ENCODE measurements at places on chromosomes 3 and 15.

GRCh38 chr3:185744997-185745843 lies 79.6 kb downstream of the IGF2BP2 start:
- peak; percentile 59 for DNase-seq

DNA sequence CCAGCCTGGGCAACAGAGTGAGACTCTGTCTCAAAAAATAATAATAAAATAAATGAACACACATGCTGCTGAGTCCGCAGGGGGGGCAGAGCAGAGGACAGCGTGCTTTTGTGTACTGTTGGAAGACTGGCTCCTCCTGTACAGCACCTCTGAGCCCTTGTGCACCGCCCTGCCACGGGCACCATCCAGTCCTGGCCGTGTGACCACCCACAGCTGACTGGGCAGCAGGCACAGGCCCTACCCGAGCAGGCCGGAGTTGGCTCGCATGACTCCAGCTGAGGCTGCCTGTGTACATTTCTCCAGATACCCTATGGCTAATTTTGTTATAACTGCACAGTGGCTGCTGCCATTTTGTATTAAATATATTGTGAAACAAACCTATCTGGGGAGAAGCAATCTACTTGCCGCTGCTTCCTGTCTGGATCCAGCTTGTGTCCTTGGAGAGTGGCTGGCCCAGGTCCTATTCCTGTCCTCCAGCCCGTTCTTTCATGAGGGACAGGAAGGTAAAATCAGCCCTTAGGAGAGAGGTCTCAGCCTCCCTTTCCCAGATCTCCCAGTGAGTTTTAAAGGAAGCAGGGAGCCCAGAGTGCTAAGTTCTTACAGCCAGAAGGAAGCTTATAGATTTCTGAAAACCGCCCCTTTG lies 14.6 kb downstream of the IVD start:
- DNase-seq, result no peak

DNA sequence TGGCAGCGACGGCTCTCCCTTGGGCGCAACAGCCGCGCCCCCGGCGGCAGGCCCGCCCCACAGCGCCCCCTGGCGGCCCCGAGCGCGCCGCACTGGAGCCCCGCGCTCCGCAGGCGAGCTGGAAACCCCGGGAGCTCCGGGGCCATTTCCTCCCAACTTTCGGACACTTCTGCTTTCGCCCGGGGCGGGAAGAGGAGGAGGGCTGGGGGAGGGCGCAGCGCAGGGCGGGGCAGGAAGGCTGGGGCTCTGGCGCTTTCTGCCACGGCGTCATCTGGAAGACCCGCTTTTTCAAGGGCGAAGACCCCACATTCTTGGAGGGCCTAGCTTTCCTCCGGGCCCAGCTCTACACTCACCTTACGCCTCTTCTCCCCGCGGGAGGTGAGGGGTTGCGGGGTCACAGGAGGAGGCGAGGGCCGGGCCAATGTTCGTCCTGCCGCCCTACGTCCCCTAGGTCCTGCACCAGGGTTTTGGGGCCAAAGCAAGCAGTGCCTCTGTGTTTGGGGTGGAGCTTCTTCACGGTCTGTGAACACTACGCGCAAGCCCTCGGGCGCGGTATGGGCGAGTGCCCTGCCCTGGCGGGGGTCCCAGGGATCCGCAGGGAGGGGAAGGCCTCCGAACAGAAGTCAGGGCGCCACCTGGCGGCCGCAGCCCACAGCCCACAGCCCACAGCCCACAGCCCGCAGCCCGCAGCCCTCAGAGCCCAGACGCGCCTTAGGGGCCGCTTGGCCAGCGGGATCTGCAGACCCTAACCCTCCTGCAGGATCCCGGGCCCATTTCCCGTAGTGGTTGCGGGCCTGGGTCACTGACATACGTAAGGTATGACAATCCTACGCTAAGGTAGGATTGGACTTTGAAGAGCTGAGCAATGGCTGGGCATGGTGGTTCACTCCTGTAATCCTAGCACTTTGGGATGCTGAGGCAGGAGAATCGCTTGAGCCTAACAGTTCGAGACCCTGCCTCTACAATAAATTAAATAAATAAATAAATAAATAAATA lies 31.1 kb downstream of the FOXL2 start:
- peak; percentile 95 for DNase-seq

- DNase-seq, result no peak
Observed at GRCh38 chr15:63014578-63014977, 28.0 kb upstream of the TPM1 start.

- no peak for DNase-seq
Observed at GRCh38 chr15:93656041-93656440, 567.0 kb upstream of the RGMA start.

DNA sequence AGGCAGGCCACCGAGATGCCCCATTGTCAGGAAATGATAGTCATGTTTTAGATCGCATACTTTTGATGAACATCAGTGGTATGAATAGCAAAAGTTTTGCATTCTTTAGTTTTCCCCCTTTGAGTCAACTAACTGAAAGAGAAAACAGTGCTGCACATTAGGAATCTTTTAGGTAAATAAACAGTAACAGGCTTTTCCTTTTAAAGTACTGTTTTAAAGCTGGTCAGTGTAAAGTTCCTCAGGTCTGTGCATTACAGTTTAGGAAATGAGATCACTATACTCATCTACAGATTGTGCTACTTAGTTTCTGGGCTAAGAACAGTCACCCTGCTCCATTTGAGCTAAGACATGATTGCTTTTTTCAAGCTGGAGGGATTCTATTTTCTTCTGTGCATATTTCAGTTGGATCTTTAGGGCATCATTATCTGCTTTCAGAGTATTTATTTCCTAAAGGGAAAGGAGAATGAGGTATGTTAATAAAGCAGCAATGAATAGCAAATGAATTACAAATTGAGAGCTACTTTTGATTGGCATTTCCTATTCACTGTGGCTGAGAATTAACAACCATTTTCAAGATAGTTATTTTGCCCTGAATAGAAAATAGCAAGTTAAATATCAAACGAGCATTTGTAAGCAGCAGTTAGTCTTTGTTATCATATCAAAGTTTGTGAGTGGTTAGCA lies 36.5 kb downstream of the FAM98B start:
- DNase-seq, result no peak

GRCh38 chr3:44923632-44924456 lies 49.4 kb downstream of the TGM4 start:
- DNase-seq, result no peak

GRCh38 chr15:38062696-38063095 lies 128.3 kb downstream of the TMCO5A start:
- DNase-seq, result no peak

GRCh38 chr3:126102011-126102410 lies 18.1 kb upstream of the SLC41A3 start:
- DNase-seq, result no peak

- DNase-seq, result no peak
Observed at GRCh38 chr3:89364314-89364713, 256.9 kb downstream of the EPHA3 start.

- peak; percentile 62 for DNase-seq
Observed at GRCh38 chr3:72938471-72939265, 50.8 kb downstream of the GXYLT2 start.

GRCh38 chr3:64685800-64686445 lies 1.9 kb downstream of the ADAMTS9 start:
- DNase-seq, result no peak

DNA sequence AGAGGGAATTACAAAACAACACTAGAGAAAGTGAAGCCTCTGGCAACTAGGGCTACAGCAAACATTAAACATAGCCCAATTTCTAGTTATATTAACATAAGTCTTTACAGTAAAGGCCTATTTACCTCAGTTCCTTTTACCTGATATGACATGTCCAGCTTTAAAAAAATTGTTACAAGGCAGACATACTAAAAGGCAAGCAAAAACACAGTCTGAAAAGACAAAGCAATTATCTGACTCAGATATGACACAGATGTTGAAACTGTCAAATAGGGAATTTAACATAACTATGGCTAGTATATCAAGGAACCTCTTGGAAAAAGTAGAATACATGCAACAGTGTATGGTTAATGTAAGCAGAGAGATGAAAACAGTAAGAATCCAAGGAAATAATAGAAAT lies 238.6 kb downstream of the RAP2B start:
- DNase-seq, result no peak

DNA sequence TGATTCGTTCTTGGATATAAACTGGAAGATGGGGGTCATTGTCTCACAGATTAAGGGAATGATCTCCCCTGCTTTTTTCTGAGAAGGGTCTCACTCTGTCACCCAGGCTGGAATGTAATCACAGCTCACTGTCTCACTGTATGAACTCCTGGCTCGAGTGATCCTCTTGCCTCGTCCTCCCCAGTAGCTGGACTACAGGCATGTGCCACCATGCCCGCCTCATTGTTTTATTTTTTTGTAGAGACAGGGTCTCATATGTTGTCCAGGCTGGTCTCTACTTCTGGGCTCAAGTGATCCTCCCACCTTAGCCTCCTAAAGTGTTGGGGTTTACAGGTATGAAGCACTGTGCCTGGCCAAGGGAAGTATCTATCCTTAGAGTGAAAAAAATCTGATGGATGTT lies 5.4 kb downstream of the OXSR1 start:
- DNase-seq, result no peak
